ENCODE measurements at places on chromosomes 1 and 21. TPM values are rescaled to one million over a fixed set of nuclear protein-coding genes. Genes with fewer than 3 reads are reported as not detected.

- H3K4me3 ChIP-seq = no peak overlapping the region
- no peaks in the 10 kb centered on the region for H3K27me3 ChIP-seq
- H3K36me3 ChIP-seq = no peaks in the 10 kb centered on the region
These were observed 77.7 kb downstream of the MRPL37 start for GRCh38 chr1:54277451-54278341.

DNA sequence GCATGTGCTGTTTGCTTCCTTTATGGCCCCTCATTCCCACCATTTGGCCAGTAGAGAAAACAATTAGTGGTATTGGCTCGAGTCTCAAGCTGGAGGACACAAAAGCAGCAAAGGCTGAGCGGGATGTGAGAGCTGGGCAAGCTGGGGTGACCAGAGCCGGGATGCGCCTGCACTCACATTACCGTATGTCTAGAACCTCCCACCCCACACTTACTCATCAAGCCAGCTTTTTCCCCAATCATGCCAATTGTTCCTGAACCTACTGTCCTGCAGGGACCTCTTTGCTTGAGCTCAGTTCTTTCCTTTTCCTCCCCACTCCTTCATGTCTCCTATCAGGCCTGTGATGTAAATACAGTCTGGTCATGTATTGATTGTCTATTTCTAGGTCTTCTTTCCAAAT, 45.9 kb downstream of the KIRREL1 start:
- no peaks in the 10 kb centered on the region for H3K27me3 ChIP-seq
- no peak overlapping the region for H3K4me3 ChIP-seq
- H3K4me1 ChIP-seq = no peaks in the 10 kb centered on the region

DNA sequence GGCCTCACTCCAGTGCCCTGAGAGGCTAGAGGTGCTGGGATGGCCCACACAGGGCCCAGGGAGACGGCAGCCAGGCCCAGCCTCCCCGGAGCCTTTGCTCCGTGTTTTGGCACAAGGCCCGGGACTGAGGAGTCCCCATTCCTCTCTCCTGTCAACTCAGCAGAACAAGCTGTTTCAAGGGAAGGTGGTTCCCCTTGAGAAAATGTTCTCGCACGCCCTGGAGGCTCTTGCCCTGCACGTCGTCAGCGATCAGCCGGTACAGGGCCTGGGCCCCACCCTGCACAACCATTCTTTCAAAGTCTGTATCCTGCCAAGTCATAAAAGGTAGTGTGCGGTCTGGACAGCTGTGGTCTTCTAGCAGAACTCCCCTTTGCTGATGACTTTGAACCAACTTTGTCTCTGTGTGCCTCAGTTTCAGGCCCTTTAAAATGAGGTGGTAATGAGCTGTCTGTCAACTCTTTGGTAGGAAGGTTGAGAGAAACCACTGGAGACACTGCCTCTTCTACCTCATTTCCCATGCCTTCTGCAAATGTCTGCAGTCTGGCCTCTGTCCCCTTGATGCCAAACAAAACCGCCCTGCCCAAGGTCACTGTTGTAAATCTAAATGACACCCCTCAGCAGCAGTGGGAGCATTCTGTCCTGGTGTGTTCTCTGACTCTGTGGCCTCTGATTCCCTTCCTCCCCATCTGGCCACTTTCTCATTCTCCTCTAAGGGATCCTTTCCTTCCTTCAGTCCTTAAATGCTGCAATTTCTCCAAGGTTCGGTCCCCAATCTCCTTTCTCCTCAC, 138.6 kb upstream of the JUN start:
- peak; percentile 65 for DNase-seq
- no peak overlapping the region for H3K4me3 ChIP-seq
- no peak overlapping the region for H3K27ac ChIP-seq
- H3K4me1 ChIP-seq = no peaks in the 10 kb centered on the region
- H3K36me3 ChIP-seq = no peaks in the 10 kb centered on the region

DNA sequence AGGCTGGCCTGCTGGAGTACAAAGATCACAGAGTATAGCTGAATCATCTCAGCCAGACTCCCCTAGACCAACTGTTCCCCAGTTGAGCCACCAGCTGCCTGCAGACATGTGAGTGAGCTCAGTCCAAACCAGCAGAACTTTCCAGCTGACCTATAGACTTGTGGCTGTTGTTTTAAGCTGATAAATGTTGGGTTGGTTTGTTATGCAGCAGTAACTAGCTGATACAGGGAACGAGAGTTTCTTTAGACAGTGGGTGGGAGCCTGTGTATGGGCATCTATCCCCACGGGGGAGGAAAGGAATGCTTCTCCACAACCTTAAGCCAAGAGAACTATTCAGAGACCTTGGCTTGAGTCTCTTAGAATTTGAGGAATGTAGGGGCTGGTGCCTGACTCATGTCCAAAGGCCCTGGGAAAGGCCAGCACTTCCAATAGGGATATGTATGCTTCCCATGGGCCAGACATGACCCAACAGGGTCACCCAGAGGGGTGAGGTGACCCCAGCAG, 30.1 kb downstream of the SLC1A7 start:
- H3K27me3 ChIP-seq = no peaks in the 10 kb centered on the region
- no peak overlapping the region for H3K27ac ChIP-seq

- H3K36me3 ChIP-seq = no peaks in the 10 kb centered on the region
- H3K27ac ChIP-seq = peak overlapping the region; percentile 86
- no peaks in the 10 kb centered on the region for H3K27me3 ChIP-seq
- H3K4me3 ChIP-seq = peak overlapping the region; percentile 88
- H3K4me1 ChIP-seq = no peaks in the 10 kb centered on the region
These were observed 863 bp downstream of the FH start for GRCh38 chr1:241518476-241519307.

GRCh38 chr1:154833841-154834240, 36.2 kb downstream of the KCNN3 start:
- H3K27ac ChIP-seq = peak overlapping the region; percentile 32
- no peaks in the 10 kb centered on the region for H3K27me3 ChIP-seq
- no peaks in the 10 kb centered on the region for H3K4me1 ChIP-seq
- DNase-seq = no peak

DNA sequence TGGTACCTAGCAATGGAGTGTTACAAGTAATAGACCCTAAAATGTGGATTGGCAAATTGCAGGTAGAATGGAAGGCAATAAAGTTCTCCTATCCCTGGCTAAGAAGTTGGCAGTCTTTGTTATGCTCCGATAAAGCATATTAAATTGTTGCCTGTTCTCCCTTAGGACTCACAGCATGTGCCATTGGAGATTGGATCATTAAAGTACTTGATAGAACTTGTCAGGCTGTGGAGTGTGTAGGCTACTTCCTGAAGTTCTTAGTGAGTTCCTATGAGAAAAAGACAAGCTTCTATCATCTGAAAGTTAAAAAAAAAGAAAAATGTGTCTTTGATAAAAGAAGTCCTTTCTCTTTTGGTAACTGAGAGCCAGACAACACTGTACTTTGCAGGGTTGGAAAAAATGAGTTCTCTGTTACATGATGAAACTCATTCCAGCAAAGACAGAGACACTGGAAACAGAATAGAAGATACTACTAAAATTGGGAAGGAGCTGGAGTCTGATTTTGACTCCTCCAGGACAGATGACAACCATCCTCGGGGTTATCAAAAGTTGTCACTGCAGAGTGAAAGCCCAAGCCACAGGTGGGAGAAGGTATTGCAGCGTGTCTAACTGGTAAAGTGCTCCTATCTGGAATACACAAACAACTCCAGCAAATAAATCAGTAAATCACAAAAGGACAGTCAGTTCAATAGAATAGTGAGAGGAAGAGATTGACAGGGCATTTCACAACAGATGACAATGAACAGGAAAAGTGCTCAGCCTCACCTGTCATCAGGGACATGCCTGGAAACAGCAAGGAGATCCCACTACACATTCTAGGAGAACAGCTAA, 87.5 kb upstream of the WDR26 start:
- H3K27me3 ChIP-seq = no peaks in the 10 kb centered on the region
- no peaks in the 10 kb centered on the region for H3K36me3 ChIP-seq
- DNase-seq = no peak
- H3K4me1 ChIP-seq = no peaks in the 10 kb centered on the region
- H3K4me3 ChIP-seq = no peak overlapping the region

DNA sequence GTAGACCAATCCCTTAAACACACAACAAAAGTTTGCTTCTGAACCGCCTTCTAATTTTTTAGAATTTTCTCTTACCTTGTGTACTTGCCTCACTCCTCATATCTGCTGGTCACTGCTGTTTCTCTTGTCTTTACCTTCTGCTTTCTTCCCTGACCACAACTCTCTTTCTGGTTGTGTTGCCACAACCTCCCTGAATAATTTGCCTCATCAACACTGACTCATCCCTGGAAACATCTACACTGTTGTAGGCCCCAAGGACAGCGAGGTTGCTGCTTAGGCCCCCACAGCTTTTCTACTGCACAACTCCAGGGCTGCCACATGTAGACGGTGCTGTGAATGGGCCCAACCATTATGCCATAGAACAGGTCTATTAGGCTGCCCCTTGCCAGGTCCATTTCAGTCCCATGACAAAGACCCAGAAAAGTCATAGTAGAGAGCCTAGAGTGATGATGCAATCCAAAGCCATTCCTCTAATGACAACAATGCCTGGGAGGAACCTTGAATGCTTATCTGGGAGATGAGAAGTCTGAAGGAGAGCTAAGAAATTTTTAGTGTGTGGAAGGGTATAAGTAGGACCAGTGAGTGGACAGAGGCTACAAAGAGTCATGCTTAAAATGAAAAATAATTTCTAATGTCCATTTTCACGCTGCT, 36.6 kb upstream of the LCE5A start:
- DNase-seq = no peak
- H3K27ac ChIP-seq = no peak overlapping the region
- H3K36me3 ChIP-seq = no peaks in the 10 kb centered on the region
- H3K4me3 ChIP-seq = no peak overlapping the region

DNA sequence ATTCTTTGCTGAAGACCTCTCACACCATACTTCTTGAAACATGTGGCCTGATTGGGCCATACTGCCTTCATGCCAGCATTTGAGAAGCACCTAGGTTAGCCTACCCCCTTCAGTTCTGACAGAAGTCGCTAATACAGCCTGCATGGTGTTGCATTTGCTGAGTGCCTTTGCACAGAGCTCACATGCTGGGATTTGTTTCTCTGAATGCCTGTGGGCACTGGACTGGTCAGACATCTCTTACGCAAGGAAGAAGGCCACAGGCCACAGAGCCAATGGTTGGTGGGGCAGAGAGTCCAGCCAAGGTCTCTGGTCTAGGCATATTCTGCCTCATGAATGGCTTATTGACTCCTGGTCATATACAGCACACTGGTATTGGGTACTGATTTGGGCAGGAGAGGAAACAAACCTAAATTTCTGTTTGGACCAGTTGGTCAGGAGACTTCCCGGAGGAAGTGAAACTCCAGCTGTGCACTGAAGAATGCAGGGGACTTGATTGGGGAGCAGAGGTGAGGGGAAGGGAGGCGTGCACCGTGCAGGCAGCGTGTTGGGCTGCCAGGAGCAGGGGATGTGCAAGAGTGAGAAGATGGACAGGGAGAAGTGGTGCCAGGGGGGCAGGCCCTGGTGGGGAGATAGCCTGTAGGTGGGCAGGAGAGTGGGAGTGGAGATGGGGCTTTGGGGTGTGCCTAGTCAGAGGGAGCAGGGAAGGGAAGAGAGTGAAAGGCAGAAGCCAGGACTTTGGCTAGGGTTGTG, 18.1 kb downstream of the URB2 start:
- H3K4me3 ChIP-seq = no peak overlapping the region
- H3K4me1 ChIP-seq = no peaks in the 10 kb centered on the region
- no peaks in the 10 kb centered on the region for H3K27me3 ChIP-seq
- no peak for DNase-seq

GRCh38 chr1:99650773-99651437, 5.0 kb downstream of the PALMD start:
- H3K36me3 ChIP-seq = no peaks in the 10 kb centered on the region
- H3K27me3 ChIP-seq = no peaks in the 10 kb centered on the region
- H3K4me1 ChIP-seq = no peaks in the 10 kb centered on the region
- DNase-seq = no peak
- no peak overlapping the region for H3K4me3 ChIP-seq

DNA sequence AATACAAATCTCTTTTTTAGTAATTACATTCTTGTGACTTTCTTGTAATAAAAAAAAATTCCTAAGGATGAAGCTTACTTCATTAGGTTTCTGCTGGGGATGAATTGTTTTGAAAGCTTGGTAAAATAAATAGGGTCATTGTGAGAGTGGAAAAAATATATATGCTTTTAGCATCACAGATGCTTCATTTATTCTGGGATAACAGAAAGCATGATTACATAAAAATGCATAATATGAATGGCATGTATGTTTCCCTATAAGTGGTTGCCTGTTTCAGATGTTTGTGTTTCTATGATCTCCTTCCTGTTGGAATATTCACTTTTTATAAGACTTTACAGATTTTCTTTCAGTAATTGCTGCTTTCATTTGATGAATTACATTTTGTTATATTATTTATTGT, 42.3 kb downstream of the HMCN1 start:
- no peak for DNase-seq
- H3K4me1 ChIP-seq = no peaks in the 10 kb centered on the region
- H3K27ac ChIP-seq = no peak overlapping the region
- no peaks in the 10 kb centered on the region for H3K27me3 ChIP-seq
- no peak overlapping the region for H3K4me3 ChIP-seq
- H3K36me3 ChIP-seq = no peaks in the 10 kb centered on the region

DNA sequence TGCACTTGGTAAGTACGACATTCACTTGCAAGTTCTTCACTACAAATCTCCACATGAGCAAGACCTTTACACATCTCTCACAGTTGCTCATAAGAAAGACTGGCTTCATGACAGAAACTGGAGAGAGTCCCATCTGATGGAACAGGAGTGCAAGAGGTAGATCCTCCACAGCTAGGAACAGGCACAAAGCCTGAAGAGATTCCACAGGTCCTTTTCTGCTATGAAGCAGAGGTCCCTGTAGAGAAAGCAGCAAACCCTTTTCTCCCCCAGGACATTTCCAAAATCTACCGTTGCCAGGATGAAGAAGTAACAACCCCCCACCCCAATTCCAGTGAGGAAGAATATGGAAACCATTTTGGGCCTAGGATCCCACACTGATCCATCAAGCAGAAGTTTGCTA, 47.3 kb downstream of the EIF4G3 start:
- no peak overlapping the region for H3K27ac ChIP-seq
- H3K4me1 ChIP-seq = no peaks in the 10 kb centered on the region
- H3K27me3 ChIP-seq = no peaks in the 10 kb centered on the region
- DNase-seq = no peak
- H3K4me3 ChIP-seq = no peak overlapping the region

GRCh38 chr1:162927421-162927820, 66.4 kb upstream of the CCDC190 start:
- no peak for DNase-seq
- H3K4me1 ChIP-seq = no peaks in the 10 kb centered on the region
- no peak overlapping the region for H3K4me3 ChIP-seq
- H3K27ac ChIP-seq = no peak overlapping the region
- H3K36me3 ChIP-seq = no peaks in the 10 kb centered on the region
- no peaks in the 10 kb centered on the region for H3K27me3 ChIP-seq

The TSPEAR gene
- total RNA-seq = not detected

The DPH5 gene
- total RNA-seq = 25.9 TPM

The IL20 gene
- total RNA-seq = 1.5 TPM

The PDZK1IP1 gene
- 2.2 TPM for total RNA-seq

The FAM110D gene
- total RNA-seq = 3.4 TPM

The PTAFR gene
- total RNA-seq = 8.3 TPM

The DNAJC28 gene
- total RNA-seq = 3.0 TPM

The SYNC gene
- 24.2 TPM for total RNA-seq

The KRTAP19-2 gene
- total RNA-seq = not detected

The KRTAP11-1 gene
- not detected for total RNA-seq

The CR2 gene
- total RNA-seq = under 0.01 TPM
